ENCODE measurements at places on chromosomes 3 and 15. TPM values are rescaled to one million over a fixed set of nuclear protein-coding genes. Genes with fewer than 3 reads are reported as not detected.

Gene TNFAIP8L3
- 10.7 TPM for total RNA-seq

Gene PDZRN3
- total RNA-seq: 47.5 TPM

Gene ACKR2
- total RNA-seq: under 0.01 TPM

Gene CCR9
- total RNA-seq: not detected

Gene RPL29
- total RNA-seq: 1,076 TPM

Gene ZNF35
- total RNA-seq: 11.2 TPM

Gene C3orf49
- total RNA-seq: not detected

Gene CAPN3
- 1.8 TPM for total RNA-seq

Gene RPL14
- total RNA-seq: 493 TPM

Gene SERPINI2
- not detected for total RNA-seq

Gene CYP8B1
- not detected for total RNA-seq

Gene TLR9
- total RNA-seq: under 0.01 TPM

Gene ZNF774
- 1.3 TPM for total RNA-seq

Gene CADM2
- under 0.01 TPM for total RNA-seq

Gene AGBL1
- total RNA-seq: not detected

Gene HTR3E
- not detected for total RNA-seq

Gene ST3GAL6
- 2.6 TPM for total RNA-seq

Gene AADACL2
- total RNA-seq: under 0.01 TPM

Gene TEX55
- total RNA-seq: not detected

Gene CHRM5
- not detected for total RNA-seq

Gene GOLGA8A
- 9.0 TPM for total RNA-seq

Gene CTXND1
- total RNA-seq: under 0.01 TPM

Gene TF
- 0.33 TPM for total RNA-seq

Gene P3H2
- total RNA-seq: 4.6 TPM

Gene GOLGA8S
- total RNA-seq: under 0.01 TPM

Gene GABRA5
- not detected for total RNA-seq

Gene ST8SIA2
- not detected for total RNA-seq

Gene C2CD4B
- not detected for total RNA-seq

Gene FETUB
- total RNA-seq: not detected

Gene MTHFS
- total RNA-seq: 21.6 TPM

Gene C3orf33
- 3.6 TPM for total RNA-seq

Gene POLQ
- 4.1 TPM for total RNA-seq

Gene SLC2A2
- total RNA-seq: not detected

All from fibroblast of lung (primary cell).